Epithelial cell of proximal tubule (primary cell): ENCODE measurements at places on chromosomes 3 and 15. TPM values are rescaled to one million over a fixed set of nuclear protein-coding genes. Genes with fewer than 3 reads are reported as not detected.

DNA sequence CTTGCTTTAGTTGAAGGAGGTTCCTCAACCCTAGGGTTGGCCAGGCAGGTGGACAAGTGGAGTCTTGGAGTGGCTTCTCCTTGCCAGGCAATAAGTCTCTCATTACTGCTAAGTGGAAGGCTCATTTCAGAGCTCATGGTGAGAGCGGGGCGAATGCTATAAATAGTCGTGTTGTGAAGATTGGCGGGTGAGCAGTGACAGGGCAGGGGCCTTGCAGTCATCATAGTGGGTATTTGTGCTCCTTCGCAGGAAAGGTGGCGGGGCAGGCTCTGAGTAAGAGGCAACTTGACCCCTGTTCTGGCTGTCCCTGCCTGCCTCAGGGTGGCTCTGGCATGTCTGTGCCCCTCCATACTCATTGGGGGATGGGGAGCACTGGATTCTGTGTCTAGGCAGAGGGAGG, 8.7 kb upstream of the GRM2 start:
- DNase-seq, result no peak

Gene DUOX1
- 0.12 and 0.22 TPM in 2 replicates for total RNA-seq

Gene ACP3
- 0.46 TPM in 1 of 2 replicates, not detected in the other for total RNA-seq

DNA sequence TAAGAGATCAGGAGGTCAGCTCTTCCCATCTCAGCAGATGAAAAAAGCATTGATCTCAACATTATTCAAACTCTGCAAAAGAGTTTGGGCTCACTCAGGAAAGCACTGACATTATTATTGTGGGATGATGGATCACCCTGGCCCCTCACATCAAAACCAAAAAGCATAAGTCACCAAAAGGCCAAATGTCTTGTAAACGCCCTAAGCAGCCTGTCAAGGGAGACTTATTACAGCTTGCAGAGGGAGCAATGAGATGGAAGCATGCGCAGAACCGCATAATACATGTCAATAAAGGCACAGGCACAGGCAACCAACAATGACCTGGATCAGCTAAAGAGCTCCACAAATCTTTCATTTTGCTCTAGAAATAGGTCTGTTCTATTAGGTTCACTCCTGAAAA, 4.6 kb downstream of the FSIP1 start:
- DNase-seq, result no peak

DNA sequence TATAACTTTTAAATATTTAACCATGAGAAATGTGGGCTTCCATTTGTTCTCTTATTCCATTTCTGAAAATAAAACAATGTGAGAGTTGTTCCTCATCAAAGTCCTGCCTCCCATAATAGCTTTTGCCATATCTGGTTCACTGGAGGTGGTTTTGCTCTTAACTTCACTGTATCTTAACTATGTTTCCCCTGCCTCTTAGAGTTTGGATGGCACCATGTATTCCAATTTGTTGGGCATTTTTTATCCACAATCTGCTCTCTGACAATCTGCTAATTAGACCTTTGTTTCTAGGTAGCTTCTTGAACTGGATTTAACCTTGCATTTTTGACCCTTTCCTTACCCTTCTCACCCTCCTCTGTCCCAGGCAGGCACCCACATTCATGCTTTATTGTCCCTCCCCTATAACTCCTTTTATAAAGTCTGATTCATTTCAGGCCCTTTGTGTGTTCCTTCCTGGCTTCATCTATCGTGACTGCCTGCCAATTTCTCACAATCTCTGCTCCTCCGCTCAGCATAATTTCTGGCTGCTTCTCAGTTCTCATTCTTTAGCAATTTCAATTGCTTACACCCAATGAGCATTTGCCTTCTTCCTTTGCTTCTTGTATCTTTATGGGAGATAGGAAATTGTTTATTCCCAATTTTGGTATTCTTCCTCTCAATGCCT, 144.2 kb upstream of the ARHGEF26 start:
- no peak for DNase-seq

- no peak for DNase-seq
Observed at GRCh38 chr15:99850517-99850916, 117.3 kb upstream of the LYSMD4 start.

Gene DPPA2
- not detected in 2 replicates for total RNA-seq

- no peak for DNase-seq
Observed at GRCh38 chr3:15539066-15539465, 17.6 kb upstream of the COLQ start.

GRCh38 chr3:29534006-29534405, 253.1 kb downstream of the RBMS3 start:
- no peak for DNase-seq

DNA sequence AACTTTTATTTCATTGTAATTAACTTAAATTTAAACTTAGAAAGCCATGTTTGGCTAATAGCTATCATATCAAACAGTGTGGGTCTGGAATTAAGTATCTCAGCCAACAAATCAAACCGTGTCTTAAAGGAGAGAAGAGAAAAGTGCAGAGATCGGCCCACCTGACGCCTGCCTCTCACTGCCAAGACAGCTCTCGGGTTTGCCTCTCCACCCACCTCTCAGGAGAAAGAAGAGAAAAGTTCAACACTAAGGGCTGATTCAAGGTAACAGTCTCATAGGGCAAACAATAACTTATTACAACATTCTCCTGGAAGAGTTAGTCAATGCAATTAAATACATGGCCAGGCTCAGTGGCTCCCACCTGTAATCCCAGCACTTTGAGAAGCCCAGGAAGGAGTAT, 64.8 kb upstream of the PRR20G start:
- DNase-seq, result no peak

DNA sequence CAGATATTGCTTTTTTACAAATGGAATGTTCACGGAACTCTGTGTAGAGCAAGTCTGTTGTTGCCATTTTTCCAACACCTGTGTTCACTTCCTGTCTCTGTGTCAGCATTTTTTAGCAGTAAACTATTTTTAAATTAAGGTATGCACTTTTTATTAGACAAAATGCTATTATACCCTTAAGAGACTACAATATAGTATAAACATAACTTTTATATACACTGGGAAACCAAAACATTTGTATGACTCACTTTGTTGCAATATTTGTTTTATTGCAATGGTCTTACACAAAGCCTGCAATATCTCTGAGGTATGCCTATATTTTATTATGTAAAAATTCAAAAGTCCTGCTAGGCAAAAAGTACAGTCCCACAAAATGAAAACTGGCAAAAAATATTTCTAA, 39.8 kb upstream of the FGF7 start:
- no peak for DNase-seq

Gene MAN2A2
- 19.8 and 25.3 TPM in 2 replicates for total RNA-seq

DNA sequence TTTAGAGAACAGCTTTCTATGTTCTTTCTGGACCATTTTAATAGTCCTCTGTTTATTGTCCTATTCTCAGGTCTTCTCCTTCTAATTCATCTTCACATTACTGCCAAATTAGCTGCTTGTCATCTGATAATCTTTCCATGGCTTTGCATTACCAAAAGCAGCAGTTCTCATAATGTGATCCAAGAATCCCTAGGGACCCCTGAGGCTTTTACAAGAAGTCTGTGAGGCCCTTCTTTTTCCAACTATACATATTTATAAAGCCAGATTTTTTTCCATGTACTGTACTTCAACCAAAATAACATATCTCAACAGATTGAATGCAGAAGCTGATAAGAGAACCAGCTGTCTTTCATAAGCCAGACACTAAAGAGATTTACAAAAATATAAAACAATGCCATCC, 162.5 kb upstream of the BFSP2 start:
- DNase-seq, result no peak

DNA sequence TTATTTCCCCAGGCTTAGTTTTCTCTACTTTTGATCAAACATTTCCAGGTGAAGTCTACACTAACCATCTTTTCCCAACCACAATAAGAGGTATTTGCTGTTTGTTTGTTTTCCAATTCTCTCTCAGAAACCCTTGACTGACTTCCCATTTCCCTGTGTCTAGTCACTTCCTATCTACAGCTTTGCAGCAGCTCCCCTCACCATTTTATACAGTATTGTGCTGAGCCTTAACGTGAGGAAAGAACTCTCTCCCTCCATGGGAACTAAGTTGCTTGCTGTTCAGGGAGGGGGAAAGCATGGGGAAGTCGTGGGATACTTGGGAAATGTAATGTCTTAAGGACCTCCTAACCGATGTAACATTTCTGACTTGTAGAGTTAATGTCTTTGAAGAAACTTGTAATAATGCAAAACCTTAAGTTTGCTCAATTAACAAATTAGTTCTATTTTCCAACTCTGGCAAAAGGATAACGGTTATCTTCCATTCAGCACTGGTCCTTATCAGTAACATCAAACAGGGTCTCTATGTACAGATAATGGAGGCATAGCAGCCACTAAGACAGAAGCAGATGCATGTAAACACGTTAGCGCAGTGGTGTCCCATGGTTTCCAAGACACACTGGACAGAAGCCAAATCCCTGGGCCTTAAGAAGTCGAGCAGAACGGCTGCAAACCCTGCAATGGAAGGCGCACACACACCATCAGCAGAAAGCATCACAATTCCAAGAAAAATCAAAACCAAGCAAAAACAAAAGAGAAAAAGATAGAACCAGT, 39.7 kb downstream of the NPTN start:
- DNase-seq, result no peak

DNA sequence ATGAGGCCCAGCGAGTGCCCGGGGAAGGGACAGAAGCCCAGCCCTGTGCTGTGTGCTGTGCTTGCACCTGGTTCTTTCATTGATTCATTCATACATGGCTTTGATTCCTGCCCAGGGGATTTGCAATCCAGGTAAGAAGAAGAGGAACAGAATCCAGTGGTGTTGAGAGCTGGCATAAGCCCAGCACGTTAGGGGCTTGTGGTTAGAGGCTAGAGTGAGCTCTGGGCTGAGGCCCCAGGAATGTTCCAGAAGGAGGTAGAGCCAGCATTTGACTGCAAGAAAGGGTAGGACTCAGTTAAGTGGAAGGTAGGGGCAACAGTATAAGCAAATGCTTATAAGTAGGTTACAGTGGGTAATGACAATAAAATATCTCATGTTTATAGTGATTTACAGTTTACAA, 2.3 kb downstream of the VWA5B2 start:
- no peak for DNase-seq

Gene ZNF148
- 14.7 and 16.3 TPM in 2 replicates for total RNA-seq

Gene CAMK2N2
- 0.22 and 0.35 TPM in 2 replicates for total RNA-seq

Gene FSIP1
- total RNA-seq, result 1.2 and 1.3 TPM in 2 replicates

- no peak for DNase-seq
Observed at GRCh38 chr3:147589016-147589415, 179.9 kb downstream of the ZIC1 start.

Gene MCF2L2
- 0.58 and 0.87 TPM in 2 replicates for total RNA-seq

- DNase-seq, result no peak
Observed at GRCh38 chr3:187741403-187742350, 3.6 kb downstream of the BCL6 start.

GRCh38 chr15:78261062-78261461, 3.3 kb upstream of the DNAJA4 start:
- DNase-seq, result no peak

- DNase-seq, result no peak
Observed at GRCh38 chr3:133112666-133113065, 74.5 kb downstream of the TMEM108 start.

- no peak for DNase-seq
Observed at GRCh38 chr3:105798381-105798934, 70.4 kb downstream of the CBLB start.

Gene C15orf62
- 0.63 and 2.7 TPM in 2 replicates for total RNA-seq

DNA sequence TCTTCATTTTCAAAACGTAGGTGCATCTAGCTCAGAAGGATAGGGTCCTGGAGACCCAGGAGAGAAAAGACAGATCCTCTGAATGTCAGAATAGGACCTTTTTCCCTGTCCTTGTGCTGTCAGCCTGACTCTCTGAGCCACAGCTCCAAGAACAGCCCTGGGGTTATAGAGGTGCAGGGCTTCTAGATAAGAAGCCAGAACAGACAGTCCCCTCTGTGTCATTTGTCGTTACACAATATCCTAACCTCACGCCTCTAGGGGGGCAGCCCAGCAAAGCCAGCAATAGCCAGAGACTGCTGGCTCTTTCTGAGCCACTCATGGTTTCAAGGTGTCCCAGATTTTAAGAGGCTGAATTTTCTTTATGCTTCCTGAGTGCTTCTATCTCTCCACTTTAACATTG, 153.2 kb upstream of the THBS1 start:
- no peak for DNase-seq

Gene CDC25A
- 30.8 and 49.3 TPM in 2 replicates for total RNA-seq

Gene SCAANT1
- not detected in 2 replicates for total RNA-seq

GRCh38 chr3:196803891-196804468, 63.7 kb upstream of the SENP5 start:
- DNase-seq, result no peak

- DNase-seq, result no peak
Observed at GRCh38 chr3:157606011-157606851, 103.0 kb upstream of the VEPH1 start.

Gene USP19
- 34.7 and 35.9 TPM in 2 replicates for total RNA-seq

DNA sequence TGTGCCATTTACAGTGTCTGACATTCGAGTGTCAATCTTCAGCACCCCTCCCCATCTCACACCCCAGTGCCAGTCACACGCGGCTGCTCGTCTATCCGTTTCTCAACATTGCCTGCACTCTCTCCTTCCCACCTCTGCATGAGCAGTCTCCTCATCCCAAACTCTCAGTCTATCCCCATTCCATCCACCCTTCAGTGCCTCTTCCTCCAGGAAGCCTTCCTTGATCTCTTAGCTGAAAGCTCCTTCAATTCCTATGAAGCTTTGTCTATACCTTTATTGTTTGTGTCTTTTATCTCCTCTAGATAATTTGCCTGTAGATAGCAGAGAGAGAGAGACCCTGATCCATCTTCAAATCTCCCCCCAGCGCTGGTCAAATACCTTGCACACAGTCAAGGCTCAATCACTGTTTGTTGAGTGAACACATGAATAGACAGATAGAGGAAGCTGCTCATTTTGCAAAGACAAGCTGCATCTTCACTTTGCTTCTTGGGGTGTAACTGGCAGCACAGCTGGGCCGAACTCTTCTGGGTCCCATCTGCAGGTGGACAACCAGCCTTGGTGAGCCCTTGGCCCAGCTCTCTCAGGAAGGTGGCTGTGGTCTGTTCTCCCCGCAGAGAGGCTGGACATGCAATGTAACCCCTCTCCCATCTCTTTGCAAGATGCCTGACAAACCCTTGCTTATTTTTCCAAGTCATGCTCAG, 52.8 kb downstream of the ITGA11 start:
- DNase-seq, result no peak
